ENCODE measurements at places on chromosomes 11 and 22. TPM values are rescaled to one million over a fixed set of nuclear protein-coding genes. Genes with fewer than 3 reads are reported as not detected.

LRRC74B gene
- total RNA-seq = not detected

GRIA4 gene
- total RNA-seq = not detected

CASTOR1 gene
- 17.5 TPM for total RNA-seq

SERGEF gene
- 28.8 TPM for total RNA-seq

SYCE3 gene
- total RNA-seq = not detected

SAA1 gene
- not detected for total RNA-seq

OR10W1 gene
- not detected for total RNA-seq

PELI3 gene
- 7.8 TPM for total RNA-seq

OR8G5 gene
- total RNA-seq = not detected

SLC16A8 gene
- total RNA-seq = not detected

APOL3 gene
- total RNA-seq = 221 TPM

POU2AF2 gene
- total RNA-seq = not detected

SCN3B gene
- not detected for total RNA-seq

UBQLNL gene
- 0.12 TPM for total RNA-seq

CCDC87 gene
- total RNA-seq = 0.15 TPM

YPEL4 gene
- total RNA-seq = 0.78 TPM

JHY gene
- 2.9 TPM for total RNA-seq

DEFB131B gene
- total RNA-seq = not detected

MMP1 gene
- not detected for total RNA-seq

ACTN3 gene
- total RNA-seq = not detected

CD151 gene
- 24.7 TPM for total RNA-seq

ZC3H12C gene
- 2.8 TPM for total RNA-seq

SLC22A25 gene
- total RNA-seq = not detected

ADM2 gene
- total RNA-seq = 4.5 TPM

RIMBP3C gene
- 0.68 TPM for total RNA-seq

MB gene
- 0.80 TPM for total RNA-seq

BCO2 gene
- total RNA-seq = 2.2 TPM

OR52A1 gene
- not detected for total RNA-seq

MYO7A gene
- 0.10 TPM for total RNA-seq

ESAM gene
- total RNA-seq = 0.41 TPM

TMPRSS5 gene
- 1.2 TPM for total RNA-seq

OR5P2 gene
- not detected for total RNA-seq

KCNK4 gene
- total RNA-seq = not detected

ART5 gene
- not detected for total RNA-seq

SLC43A3 gene
- 54.2 TPM for total RNA-seq

HTR3B gene
- not detected for total RNA-seq
